ENCODE measurements at places on chromosomes 4 and X.

DNA sequence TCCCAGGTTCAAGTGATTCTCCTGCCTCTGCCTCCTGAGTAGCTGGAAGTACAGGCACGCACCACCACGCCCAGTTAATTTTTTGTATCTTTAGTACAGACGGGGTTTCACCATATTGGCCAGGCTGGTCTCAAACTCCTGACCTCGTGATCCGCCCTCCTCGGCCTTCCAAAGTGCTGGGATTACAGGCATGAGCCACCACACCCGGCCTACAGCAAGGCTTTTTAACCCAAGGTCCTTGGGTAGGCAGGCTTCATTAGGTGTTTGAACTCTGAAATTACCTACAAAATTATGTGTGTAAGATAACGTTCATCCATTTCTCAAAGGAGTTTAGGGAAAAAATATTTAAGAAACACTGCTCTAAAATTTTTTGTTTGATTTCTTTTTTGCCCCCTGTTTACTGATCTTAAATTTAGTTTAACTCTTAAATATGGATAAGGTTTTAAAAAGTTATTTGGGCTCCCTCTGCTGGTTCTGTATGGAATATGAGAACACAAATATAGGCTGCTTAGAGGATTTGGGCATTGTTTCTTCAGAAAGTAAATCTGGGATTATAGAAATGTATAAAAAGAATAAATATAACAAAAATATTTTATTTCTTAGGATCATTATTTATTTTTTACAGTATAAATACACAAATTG is 92.8 kb downstream of the CBR4 start:
- no peak for DNase-seq

- DNase-seq = no peak
Observed at GRCh38 chr4:140995058-140995457, 138.2 kb downstream of the RNF150 start.

- DNase-seq = no peak
Observed at GRCh38 chrX:29471829-29472228, 743.5 kb upstream of the MAGEB2 start.

- DNase-seq = no peak
Observed at GRCh38 chrX:57267308-57267707, 19.2 kb upstream of the FAAH2 start.

DNA sequence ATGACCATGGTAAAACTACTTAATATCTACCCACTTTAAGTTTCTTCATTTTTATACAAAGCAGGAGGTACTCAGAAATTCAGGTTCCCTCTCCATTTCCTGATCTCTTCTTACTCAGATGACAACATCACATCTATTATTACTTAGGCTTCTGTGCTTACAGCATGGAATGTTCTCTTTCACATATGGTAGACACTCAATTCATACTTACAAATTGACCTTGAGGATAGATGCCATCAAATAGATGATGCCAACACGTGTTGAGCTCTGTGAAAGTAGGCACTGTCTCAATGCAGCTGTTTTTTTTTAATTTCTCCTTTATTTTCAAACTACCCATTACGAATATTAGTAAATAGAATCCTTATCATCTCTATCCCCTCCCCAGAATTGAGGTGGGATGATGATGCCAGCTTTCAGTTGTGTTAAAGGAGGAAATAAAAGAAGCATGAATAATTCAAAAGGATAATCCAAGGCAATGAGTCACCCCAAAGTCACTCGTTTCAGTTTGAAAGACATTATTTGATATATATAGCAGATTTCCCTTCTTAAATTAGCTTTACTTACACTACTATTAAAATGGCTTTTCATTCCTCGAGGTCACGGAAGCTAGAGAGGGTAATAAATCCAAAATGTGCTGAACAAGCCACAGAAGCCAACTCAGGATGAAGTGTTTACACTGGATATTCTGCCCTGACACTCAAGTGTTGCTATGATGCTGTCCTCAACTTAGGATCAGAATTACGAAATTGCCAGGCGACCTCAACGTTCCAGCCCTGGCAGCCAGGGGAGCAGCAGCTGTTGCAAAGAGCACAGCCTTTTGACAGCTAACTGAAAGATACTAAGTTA is 124.2 kb upstream of the EOLA2 start:
- no peak for DNase-seq

- DNase-seq = no peak
Observed at GRCh38 chr4:137957806-137958205, 284.3 kb downstream of the SLC7A11 start.

DNA sequence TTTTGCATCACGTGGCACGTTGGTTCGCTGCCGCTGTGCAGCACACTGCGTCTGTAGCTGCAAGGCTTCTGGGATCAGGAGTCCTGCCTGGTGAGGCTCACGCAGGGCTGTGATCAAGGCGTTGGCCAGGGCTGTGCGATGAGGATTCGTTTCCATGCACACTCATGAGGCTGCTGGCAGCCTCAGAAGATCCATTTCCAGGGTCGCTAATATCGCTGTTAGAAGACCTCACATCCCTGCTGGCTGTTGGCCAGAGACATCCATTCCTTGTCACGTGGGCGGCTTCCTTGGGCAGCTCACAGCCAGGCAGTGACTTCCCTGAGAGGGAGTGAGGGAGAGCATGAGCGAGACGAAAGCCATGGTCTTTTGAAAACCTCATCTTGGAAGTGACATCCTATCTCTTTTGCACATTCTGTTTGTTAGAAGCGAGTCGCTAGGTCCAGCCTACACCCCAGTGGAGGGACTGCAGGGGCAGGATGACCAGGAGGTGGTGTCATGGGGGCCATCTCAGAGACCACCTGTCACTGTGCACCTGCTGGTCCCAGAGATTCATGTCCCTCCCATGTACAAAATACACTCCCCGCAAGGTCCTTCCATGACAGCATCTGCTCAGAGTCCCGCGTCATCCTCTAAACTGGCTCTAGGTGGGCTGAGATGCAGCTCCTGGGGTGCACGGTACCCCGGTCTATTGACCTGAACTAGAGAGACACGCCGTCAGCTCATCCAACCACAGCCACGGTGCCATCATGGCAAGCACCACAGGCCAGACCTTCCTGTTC is 12.2 kb downstream of the RGS12 start:
- DNase-seq = no peak

GRCh38 chr4:47444031-47444430 is 19.5 kb downstream of the COMMD8 start:
- no peak for DNase-seq

DNA sequence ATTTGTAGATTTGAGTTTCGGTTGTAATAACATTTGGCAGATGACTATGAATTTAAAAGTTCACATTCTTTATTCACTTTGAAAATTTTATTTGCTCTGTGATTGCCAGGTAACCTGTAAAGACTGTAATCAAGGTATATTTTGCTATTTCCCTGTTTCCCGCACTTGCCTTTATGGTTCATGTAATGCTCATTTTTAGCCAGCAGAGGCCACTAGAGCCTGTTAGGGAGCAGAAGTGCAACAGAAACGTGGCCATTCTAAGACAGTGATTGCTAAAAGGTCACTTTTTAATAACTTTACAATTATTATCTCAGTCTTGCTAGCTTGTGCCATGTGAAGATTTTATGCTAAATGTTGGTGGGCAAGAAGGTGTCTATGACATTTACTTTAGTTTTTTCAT is 12.4 kb downstream of the YIPF6 start:
- DNase-seq = no peak

DNA sequence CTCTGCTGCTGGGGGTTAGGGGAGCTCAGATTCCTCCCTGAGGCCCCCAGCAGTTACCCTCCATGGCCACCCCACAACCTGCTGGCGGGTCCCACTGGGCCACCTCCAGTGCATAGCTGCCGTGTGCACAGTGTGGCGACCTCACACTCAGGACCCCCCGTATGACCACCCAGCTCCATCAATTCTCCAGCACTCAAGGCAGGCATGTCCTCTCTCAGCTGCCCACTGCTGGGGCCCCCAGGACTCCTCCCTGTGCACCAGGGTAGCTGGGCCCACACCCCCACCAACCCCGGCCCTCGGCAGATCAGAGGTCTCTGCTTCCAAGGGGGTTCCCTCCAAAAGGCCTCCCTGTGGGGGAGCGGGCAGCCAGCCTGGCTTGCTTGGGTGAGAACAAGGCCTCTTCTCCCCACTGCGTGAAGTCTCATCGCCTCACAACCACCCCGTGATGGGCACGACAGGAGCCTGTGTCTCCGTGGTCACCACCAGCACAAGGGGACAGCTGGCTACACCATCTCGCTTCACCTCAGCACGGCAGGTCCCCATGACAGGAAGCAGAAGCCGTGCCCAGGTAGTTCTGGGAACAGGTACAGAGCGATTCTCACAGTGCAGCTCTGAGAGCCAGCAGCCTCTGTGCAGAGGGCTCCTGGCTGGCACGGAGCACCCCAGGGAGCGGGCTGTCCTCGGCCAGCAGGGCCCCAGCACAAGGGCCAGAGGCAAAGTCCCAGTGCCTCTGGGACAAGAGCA is 4.6 kb upstream of the HAUS3 start:
- no peak for DNase-seq

- DNase-seq = no peak
Observed at GRCh38 chrX:115284877-115285276, 4.6 kb upstream of the LUZP4 start.

- no peak for DNase-seq
Observed at GRCh38 chrX:130543603-130544325, 142.0 kb downstream of the RBMX2 start.

DNA sequence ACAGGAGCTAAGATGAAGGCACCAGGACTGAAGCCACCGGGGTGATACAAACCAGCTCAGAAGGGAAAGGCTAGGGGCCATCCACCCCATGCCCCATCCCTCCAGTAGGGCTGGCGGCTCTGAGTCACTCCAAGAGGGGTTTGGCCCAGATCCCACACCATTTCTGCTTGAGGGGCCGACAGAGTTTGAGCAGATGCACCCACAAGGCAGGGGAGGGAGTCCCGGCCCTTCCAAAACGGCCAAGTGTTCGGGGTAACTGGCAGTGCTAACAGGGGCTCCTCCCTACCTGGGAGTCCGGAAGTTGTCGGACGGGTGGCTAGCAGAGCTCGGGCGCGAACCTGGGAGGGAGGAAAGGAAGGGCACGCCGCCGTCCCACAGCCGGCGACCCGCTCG is 412 bp downstream of the SLC10A3 start:
- DNase-seq = no peak

DNA sequence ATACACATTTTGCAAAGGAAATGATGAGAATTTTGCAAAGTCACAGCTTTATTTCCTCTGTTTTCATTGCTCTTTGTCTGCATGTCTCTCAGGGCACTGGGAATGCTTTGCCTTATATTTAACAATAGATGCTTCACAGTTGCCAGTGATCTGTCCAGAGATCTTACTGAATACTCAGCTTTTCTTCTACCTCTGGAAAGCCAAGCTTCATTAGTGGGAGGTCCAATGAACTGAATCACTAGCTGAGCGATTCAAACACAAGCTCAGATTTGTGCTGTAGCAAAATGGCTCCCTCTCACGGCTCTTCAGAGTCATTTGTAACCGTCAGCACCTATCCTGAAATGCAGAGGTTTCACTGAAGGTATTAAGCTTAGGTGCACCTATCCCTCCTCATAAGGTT is 138.9 kb downstream of the DCLK2 start:
- no peak for DNase-seq

DNA sequence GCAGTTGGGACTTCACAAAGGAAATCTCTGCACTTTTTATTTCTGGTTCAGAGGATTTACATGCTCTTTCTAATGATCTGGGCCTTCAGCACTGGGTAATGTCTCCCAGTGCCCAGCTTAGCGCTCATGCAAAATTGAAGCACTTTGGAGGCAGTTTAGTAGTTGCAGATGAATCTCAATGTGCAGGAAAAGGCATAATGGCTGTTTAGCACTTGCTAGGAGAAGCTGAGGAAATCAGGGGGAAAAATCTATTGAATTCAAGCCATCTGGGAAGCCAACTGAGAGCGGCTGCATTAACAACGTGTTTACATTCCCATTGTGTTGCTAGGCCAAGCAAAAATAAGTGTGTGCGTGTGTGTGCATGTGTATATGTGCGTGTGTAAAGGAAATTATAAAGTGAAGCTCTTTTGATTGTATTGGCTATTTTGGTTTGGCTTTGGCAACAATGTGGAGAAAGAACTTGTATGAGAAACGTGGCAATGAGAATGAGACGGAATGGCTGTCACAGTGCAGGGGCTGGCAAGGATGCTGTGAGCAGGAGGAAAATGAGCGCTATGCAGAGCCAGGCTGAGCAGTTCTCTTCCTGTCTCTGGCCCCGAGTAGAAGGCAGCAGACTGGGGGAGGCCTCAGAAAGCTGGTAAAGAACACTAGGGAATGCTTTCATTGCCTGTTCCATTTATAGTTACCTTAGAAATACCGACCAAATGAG is 231.5 kb downstream of the UNC5C start:
- DNase-seq = no peak

- no peak for DNase-seq
Observed at GRCh38 chr4:113145519-113146291, 96.3 kb downstream of the ANK2 start.

- DNase-seq = no peak
Observed at GRCh38 chr4:185573651-185574199, 38.4 kb upstream of the PDLIM3 start.

- no peak for DNase-seq
Observed at GRCh38 chr4:169090484-169091215, 80.6 kb upstream of the CBR4 start.

DNA sequence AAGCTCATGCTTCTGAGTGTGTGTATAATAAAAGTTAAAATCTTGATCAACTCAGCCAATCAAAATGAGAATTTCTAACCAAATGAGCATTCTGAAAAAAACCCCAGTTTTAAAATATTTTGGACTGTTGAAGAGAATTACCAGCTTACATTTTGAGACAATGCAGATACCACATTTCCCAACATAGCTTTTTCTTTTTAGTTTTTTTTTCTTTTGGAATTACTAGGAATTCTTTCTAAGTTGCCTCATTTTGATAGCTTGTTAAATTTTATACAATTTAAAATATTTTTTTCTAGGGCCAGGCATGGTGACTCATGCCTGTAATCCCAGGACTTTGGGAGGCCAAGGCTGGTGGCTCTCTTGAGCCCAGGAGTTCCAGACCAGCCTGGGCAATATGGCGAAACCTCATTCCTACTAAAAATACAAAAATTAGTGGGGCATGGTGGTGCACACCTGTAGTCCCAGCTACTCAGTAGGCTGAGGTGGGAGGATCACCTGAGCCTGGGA is 2.2 kb downstream of the RP2 start:
- no peak for DNase-seq

DNA sequence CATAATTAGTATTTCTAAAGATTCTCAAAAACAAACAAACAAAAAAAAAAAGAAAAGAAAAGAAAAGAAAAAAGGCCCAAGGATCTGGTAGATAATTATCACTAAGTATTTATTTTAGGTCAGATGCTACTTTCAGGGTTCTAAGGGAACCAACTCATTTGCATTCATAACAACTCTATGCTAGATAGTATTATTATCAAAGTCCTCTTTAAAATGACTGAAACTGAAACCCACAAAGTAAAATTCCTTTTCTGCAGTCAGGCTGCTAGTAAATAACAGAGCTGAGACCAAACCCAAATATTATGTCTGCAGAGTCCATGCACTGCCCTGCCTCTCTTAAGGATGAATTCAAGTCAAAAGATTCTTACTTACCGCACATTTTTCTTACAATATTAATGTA is 38.3 kb upstream of the MAPK10 start:
- no peak for DNase-seq

GRCh38 chr4:93066749-93067148 is 761.8 kb upstream of the ATOH1 start:
- DNase-seq = no peak

All from stimulated activated CD4-positive, alpha-beta T cell treated with anti-CD3 and anti-CD28 coated beads, Interleukin-2, amount 100 ng/mL, for 4 hours (primary cell).